ENCODE measurements at places on chromosomes 2 and 18. TPM values are rescaled to one million over a fixed set of nuclear protein-coding genes. Genes with fewer than 3 reads are reported as not detected.

GRCh38 chr18:37598396-37598795, 32.8 kb upstream of the CELF4 start:
- DNase-seq = no peak

DNA sequence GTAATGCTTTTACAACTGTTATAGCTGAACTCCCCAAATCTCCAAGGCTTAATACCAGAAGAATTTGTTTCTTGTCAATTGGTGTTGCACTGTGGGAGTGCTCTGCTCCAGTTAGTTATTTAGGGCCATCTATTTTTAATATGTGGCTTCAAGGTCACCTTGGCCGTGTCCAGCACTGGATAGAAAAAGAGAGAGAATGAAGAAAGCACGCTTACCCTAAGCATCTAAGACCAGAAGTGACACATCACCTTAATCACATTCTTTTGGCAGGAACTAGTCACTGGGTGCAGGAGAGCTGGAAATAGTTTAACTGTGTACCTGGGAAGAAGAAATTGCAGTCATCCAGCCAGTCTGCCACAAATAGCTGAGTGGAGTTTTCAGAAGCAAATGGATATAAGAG, 78.8 kb downstream of the VWC2L start:
- DNase-seq = no peak

DNA sequence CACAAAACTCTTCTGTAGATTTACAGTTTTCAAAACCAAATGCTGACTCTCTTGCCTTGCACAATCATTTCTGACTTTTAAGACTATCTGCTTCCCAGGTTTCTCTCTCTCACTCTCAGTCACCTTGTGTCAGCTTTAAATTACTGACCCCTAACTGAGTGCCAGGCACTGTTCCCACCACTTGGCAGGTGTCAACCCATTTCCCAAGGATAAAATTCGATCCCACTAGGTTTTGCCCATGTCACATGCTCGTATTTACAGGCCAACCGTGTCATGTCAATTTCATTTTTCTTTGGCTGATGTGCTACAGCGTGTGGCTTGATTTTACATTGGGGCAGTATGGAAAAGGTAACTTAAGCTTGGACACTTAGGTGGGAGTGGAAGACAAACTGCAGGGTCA, 26.1 kb upstream of the LMAN1 start:
- DNase-seq = no peak

GRCh38 chr2:229445019-229445418, 173.9 kb upstream of the PID1 start:
- DNase-seq = no peak

DNA sequence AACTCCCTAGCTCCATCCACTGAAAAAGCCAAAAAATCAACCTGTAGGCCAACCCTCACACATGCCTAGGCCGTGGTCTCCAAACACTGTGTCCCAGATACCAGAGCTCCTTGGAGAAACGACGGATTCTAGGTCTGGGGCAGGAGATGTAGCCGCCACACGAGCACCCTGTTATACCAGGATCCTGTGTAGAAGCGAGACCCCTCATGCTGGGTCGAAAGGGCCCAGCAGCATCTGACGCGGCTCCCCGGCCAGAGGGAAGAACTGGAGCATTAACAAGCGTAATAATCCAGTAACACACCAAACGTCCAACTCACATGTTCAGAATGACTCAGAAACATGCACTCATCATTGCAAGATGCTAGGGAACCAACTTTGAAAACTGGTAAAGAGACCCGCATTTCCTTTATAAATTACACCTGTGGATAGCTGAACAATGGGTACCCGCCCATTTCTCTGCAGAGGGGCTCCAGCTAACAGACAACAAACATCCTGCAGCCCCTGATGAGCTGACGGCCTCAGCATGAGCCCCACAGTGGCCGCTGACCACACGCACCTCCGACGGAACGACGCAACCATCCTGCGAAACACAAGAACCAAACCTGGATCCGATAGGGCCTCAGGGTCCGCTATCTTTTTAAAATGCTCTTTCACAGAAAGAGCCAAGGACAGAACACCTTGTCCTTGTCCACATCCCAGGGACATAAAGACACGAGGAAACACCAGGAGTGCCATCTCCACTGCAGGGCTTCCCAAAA, 14.2 kb downstream of the SLC66A2 start:
- DNase-seq = no peak

DNA sequence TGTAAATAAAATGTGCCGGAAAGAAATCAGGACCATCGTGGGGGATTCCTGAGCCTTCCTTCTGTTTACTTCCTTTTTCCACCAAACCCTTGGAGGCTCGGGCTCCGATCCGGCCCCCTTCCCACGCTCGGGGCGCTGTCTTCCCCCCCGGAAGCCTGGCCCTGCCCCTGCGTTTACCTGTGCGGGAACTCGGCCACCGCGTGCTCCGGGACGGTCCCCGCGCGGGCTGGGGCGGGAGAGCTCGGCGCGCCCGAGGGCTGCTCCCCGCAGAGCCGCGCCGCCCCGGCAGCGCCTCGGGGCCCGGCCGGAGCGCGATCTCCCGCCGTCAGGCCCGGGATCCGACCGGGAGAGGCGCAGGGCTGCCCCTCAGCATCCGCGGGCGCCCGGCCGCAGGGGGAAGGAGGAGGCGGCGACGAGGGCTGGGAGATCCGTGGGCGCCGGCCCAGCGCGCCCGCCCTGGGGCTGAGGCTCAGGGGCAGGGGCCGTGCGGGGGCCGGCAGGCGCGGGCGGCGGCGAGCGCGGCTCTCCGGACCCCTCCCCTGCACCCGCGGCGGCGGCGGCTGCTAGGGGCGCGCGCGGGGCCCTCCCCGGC, 435 bp downstream of the ADCY3 start:
- DNase-seq = no peak

DNA sequence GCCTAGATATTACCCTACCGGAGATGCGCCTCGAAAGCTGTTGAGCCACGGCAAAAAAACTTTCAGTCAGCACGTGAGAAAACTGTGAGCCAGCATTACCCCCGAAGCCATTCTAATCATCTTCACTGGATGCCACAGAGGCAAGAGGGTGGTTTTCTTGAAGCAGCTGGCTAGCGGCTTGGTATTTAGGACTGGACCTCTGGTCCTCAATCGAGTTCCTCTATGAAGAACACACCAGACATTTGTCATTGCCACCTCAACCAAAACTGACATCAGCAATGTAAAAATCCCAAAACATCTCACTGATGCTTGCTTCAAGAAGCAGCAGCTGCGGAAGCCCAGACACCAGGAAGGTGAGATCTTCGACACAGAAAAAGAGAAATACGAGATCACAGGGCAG, 52.8 kb upstream of the SLC66A3 start:
- no peak for DNase-seq

DNA sequence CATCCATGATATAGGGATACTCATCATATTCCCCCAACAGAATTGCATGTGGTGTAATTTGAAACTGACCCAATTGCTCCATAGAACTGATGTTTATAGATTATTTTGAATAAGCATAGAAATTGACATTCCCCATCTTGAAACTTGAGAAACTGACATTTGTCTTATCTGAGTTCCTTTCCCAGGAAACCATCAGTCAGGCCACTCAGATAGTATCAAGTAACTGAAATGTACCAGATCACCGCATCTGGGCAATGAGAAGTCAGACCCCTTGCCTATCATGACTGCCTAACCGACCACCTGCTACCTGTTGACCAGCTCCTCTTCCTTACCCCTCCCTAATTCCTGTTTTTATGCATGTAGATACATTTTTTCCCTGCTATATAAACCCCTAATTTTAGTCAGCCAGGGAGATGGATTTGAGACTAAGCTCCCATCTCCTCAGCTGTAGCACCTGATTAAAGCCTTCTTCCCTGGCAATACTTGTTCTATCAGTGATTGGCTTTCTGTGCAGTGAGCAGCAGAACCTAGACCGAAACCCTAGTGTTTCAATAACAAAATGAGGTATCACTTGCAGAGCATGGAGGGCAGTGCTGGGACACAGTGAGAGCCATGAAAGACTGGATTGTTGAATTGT, 274.5 kb downstream of the LPIN1 start:
- no peak for DNase-seq

GRCh38 chr2:8268172-8268783, 413.6 kb upstream of the ID2 start:
- DNase-seq = no peak

DNA sequence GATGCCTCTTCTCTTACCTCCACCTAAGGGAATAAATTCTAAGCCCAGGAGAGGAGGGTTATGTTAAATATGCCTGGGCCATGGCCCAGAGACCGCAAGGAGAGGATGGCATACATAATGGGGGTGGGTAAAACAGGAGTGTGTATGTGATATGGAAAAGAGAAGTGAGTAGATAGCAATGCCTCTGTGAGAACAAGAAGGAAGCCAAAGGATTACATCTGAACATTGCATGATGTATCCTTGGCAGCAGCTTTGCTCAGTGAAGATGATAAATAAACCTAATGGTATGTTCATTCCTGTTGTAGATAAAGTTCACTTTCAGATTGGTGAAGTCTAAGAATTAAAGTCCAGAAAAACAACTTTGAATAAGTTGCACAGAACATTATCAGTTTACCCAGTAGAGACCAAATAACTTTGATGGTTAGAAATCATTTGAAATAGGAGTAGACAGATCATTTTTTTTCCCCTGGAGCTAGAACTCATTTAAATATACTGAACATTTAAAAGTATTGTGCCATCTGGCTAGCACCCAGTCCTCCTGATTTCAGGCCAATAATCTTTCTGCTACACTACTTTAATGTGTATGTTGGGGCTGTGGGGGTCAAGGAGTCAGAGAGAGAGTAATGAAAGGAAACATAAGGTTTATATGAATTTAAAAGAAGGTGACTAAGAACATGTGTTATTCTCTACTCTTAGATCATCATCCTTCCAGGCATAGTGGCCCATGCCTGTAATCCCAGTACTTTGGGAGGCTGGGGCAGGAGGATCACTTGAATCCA, 231.7 kb downstream of the PARD3B start:
- DNase-seq = peak; percentile 26

- DNase-seq = no peak
These were observed 75.1 kb downstream of the RFTN2 start for GRCh38 chr2:197600306-197600705.

DNA sequence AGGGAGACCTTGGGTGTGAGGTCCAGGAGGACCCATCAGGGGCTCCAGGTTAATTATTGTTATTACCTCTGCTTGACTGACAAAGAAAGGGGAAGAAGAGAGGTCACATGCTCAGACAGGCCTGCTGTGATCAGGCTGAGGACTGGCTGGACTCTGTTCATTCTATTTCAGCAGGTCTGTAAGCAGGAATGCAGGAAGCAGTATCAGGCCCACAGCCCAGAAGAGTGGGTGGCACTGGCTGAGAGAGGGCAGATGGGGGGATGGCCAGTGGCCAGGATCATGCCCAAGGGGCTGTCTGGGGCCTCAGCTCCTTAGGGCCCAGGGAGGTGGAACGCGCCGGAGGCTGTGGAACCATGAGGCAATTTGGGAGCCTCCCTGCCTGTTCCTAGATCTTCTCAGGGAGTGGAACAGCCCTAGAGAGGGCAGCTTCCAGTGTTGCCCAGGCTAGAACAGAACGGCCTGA, 43.7 kb upstream of the ZBTB7C start:
- DNase-seq = no peak

DNA sequence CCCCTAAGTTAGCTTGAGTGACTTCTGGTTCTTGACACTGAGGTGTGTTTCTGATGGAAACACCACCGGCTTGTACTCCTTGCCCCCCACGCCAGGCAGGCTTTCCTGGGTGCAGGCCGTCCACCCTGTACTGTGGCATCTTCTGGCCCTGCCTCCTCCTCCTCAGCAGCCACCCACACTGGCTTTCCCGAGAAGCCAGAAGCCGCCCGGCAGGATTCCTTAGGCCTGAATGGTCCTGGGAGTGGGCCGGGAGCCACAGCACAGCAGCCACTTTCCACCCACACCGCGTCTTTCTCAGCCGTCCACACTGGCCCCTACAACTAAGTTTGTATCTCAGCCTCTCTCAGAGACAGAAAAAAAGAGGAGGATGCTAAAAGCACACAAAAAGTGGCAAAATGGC, 2.1 kb upstream of the HSBP1L1 start:
- DNase-seq = no peak

- no peak for DNase-seq
These were observed 536.9 kb downstream of the TMX3 start for GRCh38 chr18:68177807-68178702.

DNA sequence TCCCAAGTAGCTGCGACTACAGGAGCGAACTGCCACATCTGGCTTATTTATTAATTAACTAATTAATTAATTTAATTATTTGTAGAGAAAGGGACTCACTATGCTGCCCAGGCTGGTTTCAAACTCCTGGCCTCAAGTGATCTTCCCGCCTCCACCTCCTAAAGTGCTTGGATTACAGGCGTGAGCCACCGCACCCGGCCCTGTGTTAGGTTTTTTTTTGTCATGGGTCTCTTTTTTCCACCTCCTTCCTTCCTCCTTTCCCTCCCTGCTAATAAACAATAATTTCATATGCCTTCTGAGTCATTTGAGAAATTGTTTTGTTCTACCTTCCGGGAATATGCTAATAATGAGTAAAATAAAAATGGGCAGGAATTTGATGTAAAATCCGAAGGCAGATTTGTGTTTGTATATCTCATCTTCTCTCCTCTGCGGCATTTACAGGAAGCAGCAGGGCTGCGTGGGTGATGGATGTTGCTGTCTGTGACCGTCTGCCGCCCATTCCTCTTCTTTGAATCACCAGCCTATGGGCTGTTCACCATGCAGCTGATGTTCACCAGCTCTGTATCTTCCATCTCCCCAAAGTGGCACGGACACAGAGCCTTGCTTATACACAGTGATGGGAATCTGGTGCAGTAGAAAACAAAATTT, 89.9 kb downstream of the ACSL3 start:
- no peak for DNase-seq

DNA sequence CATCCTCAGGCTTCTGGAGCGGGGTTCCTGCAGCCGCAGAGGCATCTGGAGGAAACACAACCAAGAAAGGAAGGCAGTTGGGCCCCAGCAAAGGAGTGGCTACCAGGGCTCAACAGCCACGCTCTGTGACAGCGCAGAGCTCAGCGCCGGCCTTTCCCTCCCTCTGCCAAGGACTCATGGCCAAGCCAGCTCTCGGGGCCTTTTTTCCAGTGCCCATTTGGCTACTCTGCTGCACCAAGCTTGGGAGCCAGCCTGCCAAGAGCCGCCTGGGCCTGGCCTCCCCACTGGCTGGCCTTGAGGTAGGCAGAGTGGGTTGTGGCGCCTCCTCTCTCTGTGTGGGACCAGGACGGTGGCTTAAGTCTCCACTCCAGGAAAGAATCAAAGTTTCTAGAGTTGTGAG, 7.2 kb upstream of the CCDC74A start:
- no peak for DNase-seq

- DNase-seq = no peak
These were observed 111.8 kb upstream of the STON1 start for GRCh38 chr2:48417856-48418838.

Gene LRP2
- polyA plus RNA-seq = 0.01 TPM

Gene CD8B
- 0.25 TPM for polyA plus RNA-seq

Gene LRATD1
- polyA plus RNA-seq = 10.0 TPM

Gene SAG
- 0.10 TPM for polyA plus RNA-seq

Gene UGT1A9
- not detected for polyA plus RNA-seq

Gene DSC3
- polyA plus RNA-seq = 0.34 TPM

Gene PNPT1
- 18.0 TPM for polyA plus RNA-seq

Gene TTR
- not detected for polyA plus RNA-seq
